ENCODE measurements at places on chromosomes 5 and 9.

GRCh38 chr9:127968042-127968441 lies 12.7 kb downstream of the EEIG1 start:
- DNase-seq, result no peak

- DNase-seq, result no peak
Measured at GRCh38 chr5:166726406-166726805, 1565.0 kb upstream of the WWC1 start.

DNA sequence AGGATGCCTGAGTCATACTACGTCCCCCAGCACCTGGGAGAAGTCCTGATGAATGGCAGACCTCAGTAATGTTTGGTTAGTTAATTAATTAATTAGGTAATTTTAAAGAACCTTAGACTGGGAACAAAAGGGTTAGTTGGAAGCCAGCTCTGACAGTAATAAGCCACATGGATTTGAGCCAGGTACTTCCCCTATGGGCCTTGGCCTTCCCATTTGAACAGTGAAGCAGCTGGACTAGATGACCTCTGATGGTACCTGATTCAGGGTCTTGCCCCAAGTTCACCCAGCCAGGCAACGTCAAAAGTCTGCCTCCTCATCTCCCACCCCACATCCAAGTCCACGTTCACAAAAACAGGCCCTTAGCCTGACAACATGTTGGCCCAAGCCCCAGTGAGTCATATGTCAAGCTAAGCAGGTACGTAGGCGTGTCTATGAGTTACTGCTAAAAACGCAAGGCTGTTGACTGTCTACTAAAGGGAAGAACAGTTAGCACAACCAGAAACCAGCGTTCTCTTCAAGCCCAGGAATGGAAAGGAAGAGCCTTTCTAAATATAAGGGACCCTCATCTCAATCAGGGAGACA lies 303.2 kb downstream of the ACTL7B start:
- DNase-seq, result no peak

DNA sequence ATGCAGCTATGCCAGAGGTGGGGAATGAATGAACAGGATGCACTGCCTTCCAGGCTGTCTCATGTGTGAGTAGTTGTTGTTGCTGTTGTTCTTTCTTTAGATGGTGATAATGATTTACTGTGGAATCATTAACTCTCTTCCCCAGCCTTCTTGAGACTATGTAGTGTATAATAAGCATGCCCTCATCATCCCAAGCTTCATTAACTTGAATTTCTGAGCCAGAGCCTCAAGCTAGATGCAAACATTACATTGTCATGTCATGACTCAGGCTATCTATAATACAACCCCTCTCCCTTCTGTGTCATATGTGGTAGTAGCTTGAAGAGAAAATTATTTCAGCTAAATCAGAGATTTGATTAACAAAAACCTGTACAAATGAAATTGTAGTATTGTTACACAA lies 10.0 kb upstream of the ADAMTSL1 start:
- no peak for DNase-seq

Measured in left renal pelvis (tissue), 4 donors.